ENCODE measurements at places on chromosomes 1 and 21. TPM values are rescaled to one million over a fixed set of nuclear protein-coding genes. Genes with fewer than 3 reads are reported as not detected.

Gene TNFAIP8L2
- polyA plus RNA-seq = 1.4 TPM

Gene BRINP3
- 0.10 TPM for polyA plus RNA-seq

Gene PIGR
- 1.5 TPM for polyA plus RNA-seq

Gene RGS1
- polyA plus RNA-seq = 3.9 TPM

Gene ASTN1
- polyA plus RNA-seq = not detected

Gene CNR2
- 0.11 TPM for polyA plus RNA-seq

Gene KANK4
- 2.4 TPM for polyA plus RNA-seq

Gene OR2T29
- polyA plus RNA-seq = not detected

Gene PPFIA4
- 0.12 TPM for polyA plus RNA-seq

Gene NBPF9
- 7.6 TPM for polyA plus RNA-seq

Gene VHLL
- not detected for polyA plus RNA-seq

Gene NCF2
- 30.8 TPM for polyA plus RNA-seq

Gene SPRR5
- polyA plus RNA-seq = not detected

Gene AUNIP
- 0.34 TPM for polyA plus RNA-seq

Gene STUM
- polyA plus RNA-seq = 0.64 TPM

Gene ARMH1
- 4.4 TPM for polyA plus RNA-seq

Gene BEND5
- 5.8 TPM for polyA plus RNA-seq

Gene ESRRG
- polyA plus RNA-seq = 2.2 TPM

Gene CFAP107
- polyA plus RNA-seq = 0.11 TPM
